Epithelial cell of proximal tubule (primary cell): ENCODE measurements at places on chromosomes 1 and 21. TPM values are rescaled to one million over a fixed set of nuclear protein-coding genes. Genes with fewer than 3 reads are reported as not detected.

- DNase-seq = no peak
Observed at GRCh38 chr21:35275776-35276175, 226.7 kb upstream of the RUNX1 start.

- no peak for DNase-seq
Observed at GRCh38 chr1:164361927-164362326, 197.1 kb upstream of the PBX1 start.

DNA sequence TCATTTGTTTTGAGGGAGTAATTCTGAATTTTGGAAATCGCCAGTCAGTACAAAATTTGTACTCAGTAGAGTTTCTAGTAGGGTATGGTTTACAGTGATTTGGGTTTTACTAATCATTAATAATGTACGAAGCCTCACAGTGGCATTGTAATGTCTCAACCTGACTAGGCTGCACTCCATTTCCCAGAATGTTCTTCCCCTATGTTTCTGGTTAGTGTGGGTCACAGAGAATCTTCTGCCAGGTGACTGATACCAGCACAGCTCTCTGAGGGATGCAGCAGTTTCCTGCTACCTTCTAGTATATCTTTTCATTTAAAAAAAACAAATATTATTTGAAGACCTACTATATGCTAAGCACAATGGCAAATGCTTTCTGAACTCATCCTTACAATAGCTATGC lies 112.9 kb downstream of the PTPN14 start:
- DNase-seq = no peak

The CDA gene
- 6.0 and 10.1 TPM in 2 replicates for total RNA-seq

The AMY1A gene
- total RNA-seq = not detected in 2 replicates

The DESI2 gene
- total RNA-seq = 32.2 and 40.4 TPM in 2 replicates

The PCP4L1 gene
- 0.35 TPM in 1 of 2 replicates, not detected in the other for total RNA-seq

The GRIK3 gene
- total RNA-seq = not detected in 2 replicates
